CD4-positive, alpha-beta T cell treated with Interleukin-6 at 100 ng/mL for 8 hours (primary cell): ENCODE measurements at places on chromosomes 2 and 18.
A peak's percentile ranks its signal among the peaks of the same experiment; 100 is the strongest.

GRCh38 chr2:67131257-67131609 is 265.9 kb upstream of the ETAA1 start:
- DNase-seq, result no peak

- no peak for DNase-seq
Observed at GRCh38 chr2:24117902-24118301, 5.2 kb downstream of the PFN4 start.

DNA sequence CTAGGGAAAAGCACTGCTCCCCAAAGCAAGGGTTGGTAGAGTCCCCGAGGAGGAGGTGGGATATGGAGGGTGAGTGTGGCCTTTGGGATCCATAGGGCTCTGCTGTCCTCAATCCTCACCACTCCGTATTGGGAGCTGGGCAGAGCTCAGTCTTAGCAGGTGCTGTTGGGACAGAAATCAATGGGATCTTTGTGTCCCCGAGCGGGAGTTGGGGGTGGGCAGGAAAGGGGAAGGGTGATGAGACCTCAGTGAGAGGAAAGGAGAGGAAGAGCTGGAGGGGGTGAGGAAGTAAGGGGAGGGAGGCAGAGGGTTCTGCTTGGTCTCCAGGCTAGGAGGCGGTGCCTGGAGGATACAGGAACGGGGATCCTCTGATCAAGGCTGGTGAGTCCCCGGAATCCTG is 2.6 kb downstream of the ASIC4 start:
- DNase-seq, result no peak

GRCh38 chr2:234363011-234363487 is 133.8 kb downstream of the ARL4C start:
- DNase-seq, result no peak

DNA sequence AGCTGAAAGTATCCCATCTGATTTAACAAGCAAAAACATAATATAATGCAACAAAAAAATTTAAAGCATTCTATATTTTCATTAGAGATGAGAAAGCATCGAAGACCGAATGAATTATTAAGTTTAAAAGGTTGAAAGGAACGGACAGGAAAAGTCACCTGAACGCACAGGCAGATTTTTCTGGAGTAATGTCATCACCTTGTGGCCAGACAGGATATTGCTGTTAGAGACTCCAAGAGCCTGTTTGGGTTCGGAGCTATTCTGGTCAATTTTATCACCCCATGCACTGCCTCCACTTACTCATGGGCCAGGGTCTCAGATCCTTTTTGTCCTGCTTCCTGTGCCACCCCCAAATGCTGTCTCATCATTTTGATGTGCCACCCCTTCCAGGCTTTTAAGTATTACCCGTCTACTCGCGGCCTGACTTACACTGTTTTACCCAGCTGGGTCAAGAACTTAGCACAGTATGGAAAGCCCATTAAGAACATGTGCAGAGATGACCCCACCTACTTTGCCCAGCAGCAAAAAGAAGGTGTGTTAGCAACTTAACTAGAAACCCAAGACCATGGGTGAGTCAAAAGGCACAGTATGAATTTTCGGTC is 27.3 kb downstream of the GKN2 start:
- peak; percentile 72 for DNase-seq

- no peak for DNase-seq
Observed at GRCh38 chr2:45177870-45178269, 168.6 kb upstream of the SIX2 start.

- DNase-seq, result no peak
Observed at GRCh38 chr2:47064106-47064505, 91.0 kb downstream of the STPG4 start.

- no peak for DNase-seq
Observed at GRCh38 chr2:119157850-119158511, 570 bp downstream of the C1QL2 start.

DNA sequence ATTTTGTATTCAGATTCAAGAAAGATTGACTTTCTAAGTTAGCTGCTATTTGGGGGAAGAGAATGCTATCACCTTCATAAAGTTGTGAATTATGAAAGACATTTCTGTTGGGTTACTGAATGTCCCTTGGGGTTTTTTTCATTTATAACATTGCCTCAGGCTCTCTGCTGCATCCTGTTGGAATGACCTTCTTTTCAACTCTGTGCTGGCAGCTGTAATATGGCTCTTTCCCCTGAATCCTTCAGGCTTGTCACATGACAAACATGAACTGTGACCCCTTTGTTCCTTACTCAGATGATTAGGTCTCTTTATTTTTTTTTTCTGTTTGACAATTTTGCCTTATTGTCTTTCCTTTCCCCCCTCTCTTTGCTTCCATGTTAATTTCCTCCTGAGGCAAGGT is 159.8 kb downstream of the TAF4B start:
- no peak for DNase-seq

GRCh38 chr2:11080253-11081115 is 74.8 kb upstream of the SLC66A3 start:
- DNase-seq, result no peak

DNA sequence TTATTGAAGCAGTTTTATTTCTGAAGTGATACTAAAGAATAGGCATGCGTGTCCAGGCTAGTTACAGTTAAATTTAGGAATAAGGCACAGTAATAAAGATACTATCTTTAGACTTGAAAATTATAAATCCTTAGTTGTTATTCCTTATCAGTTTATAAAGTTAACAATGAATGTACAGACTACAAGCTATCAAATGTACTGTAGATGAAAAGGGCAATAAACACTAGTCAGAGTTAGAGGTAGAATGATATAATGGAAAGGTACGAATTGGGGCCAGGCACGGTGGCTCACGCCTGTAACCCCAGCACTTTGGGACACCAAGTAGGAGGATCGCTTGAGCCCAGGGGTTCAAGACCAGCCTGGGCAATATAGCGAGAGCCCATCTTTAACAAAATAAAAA is 3.9 kb downstream of the RBKS start:
- DNase-seq, result no peak

DNA sequence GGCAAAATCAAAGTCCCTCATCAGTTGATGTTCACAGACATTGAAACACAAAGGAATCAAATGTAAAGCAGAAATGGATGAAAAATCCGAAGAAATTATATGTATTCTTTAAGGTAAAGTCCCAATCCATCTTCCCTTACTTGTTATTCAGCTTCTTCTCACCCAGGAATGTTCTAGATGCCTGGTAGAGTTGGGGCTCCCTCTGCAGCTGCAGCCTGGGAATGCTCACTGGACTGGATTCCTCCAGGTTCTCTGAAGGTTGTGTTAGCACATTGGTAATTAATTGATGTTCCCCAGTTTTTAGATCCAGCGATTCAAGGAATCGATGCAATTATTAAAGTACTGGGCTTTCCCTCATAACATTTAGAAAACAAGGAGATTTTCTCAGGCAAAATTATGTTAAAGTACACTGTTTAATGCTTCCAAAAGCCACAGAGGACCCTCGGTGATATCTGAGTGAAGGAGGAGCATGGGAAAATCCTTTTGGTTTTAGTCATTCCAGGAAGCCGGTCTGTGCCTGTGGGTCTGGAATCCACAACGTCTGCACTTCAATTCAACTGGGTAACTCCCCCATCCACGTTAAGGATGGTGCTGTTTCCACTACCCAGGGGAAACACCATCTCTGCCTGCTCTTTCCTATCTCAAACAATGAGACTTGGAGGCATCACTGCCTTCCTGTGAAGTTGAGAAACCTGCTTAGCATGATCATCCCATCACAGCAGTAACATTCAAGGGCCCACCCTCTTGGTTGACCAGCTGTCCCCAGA is 22.0 kb downstream of the NTSR2 start:
- no peak for DNase-seq

DNA sequence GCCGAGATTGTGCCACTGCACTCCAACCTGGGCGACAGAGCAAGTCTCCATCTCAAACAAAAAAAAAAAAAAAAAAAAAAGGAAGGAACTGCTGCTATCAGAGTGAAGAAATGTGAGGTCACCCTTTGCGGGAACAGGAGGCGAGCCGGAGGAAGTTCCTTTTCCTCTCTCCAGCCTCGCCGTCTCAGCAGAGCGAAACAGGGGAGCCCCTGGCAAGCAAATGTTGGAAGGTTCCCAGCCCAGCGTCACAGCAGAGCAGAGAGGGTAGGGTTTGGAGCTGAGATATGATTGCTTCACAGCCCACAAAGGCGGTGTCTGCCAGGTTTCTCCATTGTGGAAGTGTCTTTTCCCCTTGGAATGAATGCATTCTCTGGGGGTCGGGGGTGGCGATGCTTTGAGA is 28.5 kb downstream of the SLC20A1 start:
- DNase-seq, result no peak

DNA sequence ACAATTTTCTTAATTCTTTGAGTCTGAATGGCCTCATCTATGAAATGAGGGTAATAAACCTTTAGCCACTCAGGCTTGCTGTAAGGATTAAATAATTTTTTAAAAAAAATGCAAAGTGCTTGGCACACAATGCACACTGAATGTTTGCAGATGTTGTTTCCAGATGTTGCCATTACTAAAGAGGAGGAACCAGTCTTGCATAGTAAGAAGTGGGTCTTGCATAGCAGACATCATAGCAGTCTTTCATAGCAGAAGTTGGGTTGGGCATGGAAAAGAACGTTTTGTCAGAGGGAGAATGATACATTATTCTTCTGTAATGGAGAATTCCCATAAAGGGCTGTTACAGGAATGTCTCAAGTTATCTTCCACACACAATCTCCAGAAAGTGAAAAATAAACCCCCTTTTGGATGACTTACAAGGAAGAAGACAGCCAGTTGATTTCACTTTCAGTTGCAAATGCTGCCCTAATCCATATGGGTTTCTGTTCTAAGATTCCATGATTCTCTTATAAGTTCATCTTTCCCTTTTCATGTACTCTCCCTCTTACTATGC is 327.7 kb downstream of the SUCLG1 start:
- DNase-seq, result no peak

DNA sequence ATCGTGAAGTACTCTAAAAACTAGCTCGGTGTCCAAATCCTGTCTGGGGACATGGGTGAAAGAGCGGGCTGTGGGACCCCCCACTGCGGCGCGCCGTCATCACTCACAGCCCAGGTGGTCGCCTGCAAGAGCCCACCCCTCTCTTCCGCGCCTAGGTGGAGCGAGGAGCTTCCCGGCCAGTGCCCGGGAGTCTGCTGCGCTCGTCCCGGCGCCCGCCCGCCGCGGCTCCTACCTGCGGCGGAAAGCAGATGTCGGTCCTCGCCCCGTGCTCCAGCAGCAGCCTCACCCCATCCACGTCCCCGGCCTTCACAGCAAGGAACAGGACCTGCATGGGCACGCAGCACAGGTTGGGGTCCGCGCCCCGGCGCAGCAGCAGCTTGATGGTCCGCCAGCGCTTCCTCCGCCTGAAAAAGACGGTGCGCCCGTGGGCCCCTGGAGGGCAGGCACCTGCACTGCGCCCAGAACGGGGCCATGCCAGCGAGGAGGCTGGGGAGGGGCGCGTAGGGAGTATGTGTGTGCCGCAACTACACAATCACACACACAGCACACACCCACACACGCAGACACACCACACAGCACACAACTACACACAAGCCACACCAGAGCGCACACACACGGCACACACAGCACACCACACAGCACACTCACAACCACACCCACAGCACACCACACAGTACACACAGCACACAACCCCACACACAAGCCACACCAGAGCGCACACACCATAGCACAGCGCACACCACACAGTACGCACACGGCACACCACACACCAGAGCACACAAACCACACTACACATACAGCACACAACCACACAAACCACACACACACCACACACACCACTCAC is 37.4 kb downstream of the ANKMY1 start:
- DNase-seq, result no peak

GRCh38 chr2:32067549-32067948 is 4.2 kb downstream of the SPAST start:
- DNase-seq, result no peak

GRCh38 chr18:48767090-48767690 is 183.6 kb downstream of the SMAD7 start:
- DNase-seq, result no peak

GRCh38 chr2:219215871-219216534 is 2.8 kb downstream of the ABCB6 start:
- DNase-seq, result no peak

DNA sequence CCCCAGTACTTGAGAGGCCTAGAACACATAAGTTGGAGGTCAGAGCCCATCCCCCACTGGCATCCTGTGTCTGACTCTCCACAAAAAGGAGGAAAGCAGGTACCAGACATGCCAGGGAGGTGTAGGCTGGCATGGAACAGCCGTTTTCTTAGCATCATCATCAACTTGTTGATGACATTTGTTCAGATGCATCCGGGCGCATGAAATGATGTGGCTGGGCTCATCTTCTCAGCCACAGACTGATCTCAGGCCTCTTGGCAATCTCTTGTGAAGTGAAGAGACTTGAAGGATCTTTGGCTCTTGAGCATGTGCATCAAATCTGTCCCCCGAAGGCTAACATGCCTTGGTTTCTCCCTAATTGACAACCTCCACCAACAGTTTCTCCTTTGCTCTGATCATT is 243.3 kb downstream of the TSN start:
- no peak for DNase-seq

GRCh38 chr2:18362696-18363095 is 197.8 kb downstream of the RDH14 start:
- no peak for DNase-seq

DNA sequence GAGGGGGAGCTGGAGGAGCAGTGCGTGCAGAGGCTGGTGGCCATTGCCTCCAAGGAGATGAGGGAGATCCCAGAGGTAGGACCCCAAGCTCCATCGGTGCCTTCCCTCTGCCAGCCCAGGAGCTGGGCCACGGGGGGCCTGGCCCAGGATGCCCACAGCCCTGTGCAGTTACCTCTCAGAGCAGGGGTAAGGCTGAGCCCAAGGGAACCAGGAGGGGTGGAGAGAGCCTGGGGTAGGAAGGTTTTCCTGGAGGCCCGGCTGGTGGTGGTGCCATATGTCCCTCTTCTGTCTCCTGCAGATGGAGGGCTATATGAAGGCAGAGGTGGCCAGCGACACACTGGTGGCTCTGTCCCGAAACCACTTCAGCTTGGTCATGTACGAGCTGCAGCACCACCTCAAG is 11.4 kb downstream of the MROH2A start:
- no peak for DNase-seq

DNA sequence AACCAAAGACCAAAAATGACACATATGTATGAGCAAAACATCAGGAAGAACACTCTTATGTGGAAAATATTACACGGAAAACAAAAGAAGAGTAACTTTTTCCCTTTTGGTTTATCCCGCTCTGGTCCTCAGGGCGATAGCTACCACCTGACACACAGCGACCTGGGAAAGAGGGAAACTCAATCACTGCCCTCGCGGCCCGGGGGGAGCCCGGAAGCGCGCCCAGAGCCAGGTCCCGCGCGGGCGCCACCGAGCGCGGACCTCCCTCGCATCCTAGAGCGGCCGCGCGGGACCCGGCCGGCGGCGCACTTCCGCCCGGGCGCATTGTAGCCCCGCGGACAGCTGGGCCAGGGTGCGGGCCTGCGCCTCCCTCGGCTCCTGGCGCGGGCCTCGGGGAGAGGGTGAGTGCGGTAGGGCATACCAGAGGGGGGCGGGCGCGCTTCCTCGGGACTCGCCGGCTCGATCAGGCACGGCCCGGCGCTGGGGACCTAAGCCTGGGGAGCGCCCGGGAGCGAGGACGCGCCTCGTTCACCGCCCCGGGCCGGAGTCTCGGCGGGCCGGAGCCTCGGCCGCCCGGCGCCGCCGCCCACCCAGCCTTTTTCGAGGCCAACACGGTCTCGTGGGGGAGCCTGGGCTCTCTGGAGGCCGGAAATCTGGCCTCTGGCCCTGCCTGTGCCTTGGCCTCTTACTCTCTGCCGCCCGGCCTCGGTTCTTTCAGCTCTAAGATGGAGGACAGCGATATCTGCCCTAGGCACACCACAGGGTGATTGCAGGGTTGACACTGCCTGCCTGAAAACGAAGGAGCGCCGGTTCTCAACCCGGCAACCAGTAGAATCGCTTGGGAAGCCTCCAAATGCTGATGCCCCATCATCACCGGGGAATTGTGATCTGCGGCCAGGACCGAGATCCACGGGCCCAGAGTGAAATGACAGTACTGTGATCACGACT is at the start of gene ELAC1:
ELAC1 (plus strand) TSS at position 327 of the 948 bp plus-strand sequence. CDS start 6,365 bp downstream, outside the sequence.
- peak; percentile 50 for DNase-seq
